ENCODE measurements at places on chromosomes 5 and 9. TPM values are rescaled to one million over a fixed set of nuclear protein-coding genes. Genes with fewer than 3 reads are reported as not detected.

The CCL27 gene
- total RNA-seq, result not detected

DNA sequence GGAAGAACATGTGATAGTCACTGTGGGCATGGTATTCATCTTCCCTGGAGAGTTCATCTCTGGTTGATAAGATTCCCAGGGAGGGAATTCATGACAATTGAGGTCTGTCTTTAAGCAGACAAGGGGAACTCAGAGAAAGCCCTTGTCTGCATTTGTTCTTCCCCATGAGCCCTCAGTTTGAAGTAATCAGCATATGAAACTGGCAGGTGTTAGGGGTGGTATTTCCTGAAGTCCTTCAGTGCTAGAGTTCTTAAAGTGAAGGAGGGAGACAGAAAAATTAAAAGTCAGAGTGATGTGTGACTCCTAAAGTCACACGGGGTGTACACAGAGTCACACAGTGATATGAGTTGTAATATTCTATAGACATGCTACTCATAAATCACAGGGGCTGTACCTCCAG, 60.6 kb upstream of the SYK start:
- DNase-seq, result no peak
- no peak overlapping the region for H3K27ac ChIP-seq
- no peaks in the 10 kb centered on the region for H3K4me1 ChIP-seq
- H3K4me3 ChIP-seq, result no peak overlapping the region

The ACSL6 gene
- total RNA-seq, result 0.43 TPM

The KLF4 gene
- 61.0 TPM for total RNA-seq

The TMEM252 gene
- not detected for total RNA-seq

GRCh38 chr9:88530051-88530450, 4.9 kb upstream of the NXNL2 start:
- no peaks in the 10 kb centered on the region for H3K4me1 ChIP-seq
- peaks cover 3% of the 10 kb centered on the region for H3K27me3 ChIP-seq
- no peak overlapping the region for H3K27ac ChIP-seq
- DNase-seq, result no peak
- no peak overlapping the region for H3K4me3 ChIP-seq
- H3K36me3 ChIP-seq, result no peaks in the 10 kb centered on the region

DNA sequence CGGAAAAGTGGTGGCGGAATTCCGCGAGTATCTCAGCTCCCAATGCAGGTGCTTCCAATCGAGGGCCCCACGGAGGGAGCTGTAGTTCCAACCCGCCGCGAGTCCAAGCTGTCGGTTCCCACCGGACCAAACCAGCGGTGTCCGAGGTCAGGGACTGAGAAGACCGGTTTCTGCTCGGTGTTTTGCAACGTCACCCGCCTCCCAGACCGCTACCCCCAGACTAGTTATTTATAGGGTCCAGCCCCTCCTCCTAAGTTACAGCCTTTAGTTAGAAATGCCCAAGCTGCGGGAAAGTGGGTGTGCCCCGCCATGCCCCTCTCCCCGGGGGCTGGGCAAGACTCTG, 677 bp upstream of the MYORG start:
- peaks cover 2% of the 10 kb centered on the region for H3K4me1 ChIP-seq
- H3K4me3 ChIP-seq, result peak overlapping the region; percentile 40
- peaks cover 49% of the 10 kb centered on the region for H3K27me3 ChIP-seq
- no peak for DNase-seq
- H3K36me3 ChIP-seq, result no peaks in the 10 kb centered on the region

GRCh38 chr5:54867310-54867944, 118.0 kb downstream of the ESM1 start:
- H3K4me3 ChIP-seq, result no peak overlapping the region
- DNase-seq, result no peak
- H3K27ac ChIP-seq, result no peak overlapping the region
- no peaks in the 10 kb centered on the region for H3K36me3 ChIP-seq
- no peaks in the 10 kb centered on the region for H3K4me1 ChIP-seq

- H3K4me1 ChIP-seq, result peaks cover 7% of the 10 kb centered on the region
- H3K4me3 ChIP-seq, result no peak overlapping the region
- DNase-seq, result no peak
- no peaks in the 10 kb centered on the region for H3K27me3 ChIP-seq
- H3K36me3 ChIP-seq, result no peaks in the 10 kb centered on the region
Measured at GRCh38 chr5:158486566-158486965, 613.1 kb downstream of the EBF1 start.

The KIF12 gene
- 4.7 TPM for total RNA-seq

The GNA14 gene
- total RNA-seq, result 12.7 TPM

GRCh38 chr5:15008476-15008875, 136.9 kb upstream of the ANKH start:
- H3K27me3 ChIP-seq, result no peaks in the 10 kb centered on the region
- H3K36me3 ChIP-seq, result no peaks in the 10 kb centered on the region
- H3K4me3 ChIP-seq, result no peak overlapping the region

DNA sequence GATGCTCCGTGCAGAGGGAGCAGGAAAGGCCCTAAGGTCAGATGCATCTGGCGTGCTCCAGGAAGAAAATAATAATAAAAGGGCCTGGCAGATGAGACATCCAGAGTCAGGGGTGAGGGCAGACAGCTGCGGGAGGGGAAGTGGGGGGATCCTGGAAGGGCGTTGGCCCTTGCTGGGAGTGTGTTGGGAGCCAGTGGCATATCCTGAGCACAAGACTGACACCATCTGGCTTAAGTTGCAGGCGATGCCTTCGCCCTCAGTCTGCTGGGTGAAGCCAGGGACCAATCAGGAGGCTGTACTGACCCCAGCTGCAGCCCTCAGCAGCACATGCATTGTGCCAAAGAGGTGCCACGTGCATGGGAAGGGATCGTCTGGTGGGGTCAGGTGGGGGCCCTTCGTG, 3.8 kb downstream of the OR2V2 start:
- no peak for DNase-seq
- H3K36me3 ChIP-seq, result no peaks in the 10 kb centered on the region
- no peaks in the 10 kb centered on the region for H3K4me1 ChIP-seq
- no peak overlapping the region for H3K4me3 ChIP-seq

DNA sequence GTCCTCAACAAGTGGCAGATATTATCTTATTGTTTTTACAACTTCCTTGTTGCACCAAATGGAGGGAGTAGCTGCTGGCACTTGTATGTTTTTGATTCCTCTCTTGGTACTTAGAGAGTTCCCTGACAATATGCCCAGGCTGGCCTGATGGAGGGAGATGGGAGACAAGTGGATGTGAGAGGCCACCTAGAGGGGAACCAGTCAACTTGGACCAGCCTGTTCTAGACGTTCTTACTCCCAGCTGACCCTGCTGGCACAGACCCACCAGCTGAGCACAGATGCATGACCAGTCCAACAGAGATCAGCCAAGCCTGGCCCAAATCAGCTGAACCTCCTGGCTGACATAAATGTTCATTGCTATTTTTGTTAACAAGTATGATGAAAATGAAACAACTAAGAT, 60.9 kb upstream of the GDNF start:
- H3K27me3 ChIP-seq, result no peaks in the 10 kb centered on the region
- no peak overlapping the region for H3K27ac ChIP-seq
- DNase-seq, result no peak
- H3K4me3 ChIP-seq, result no peak overlapping the region
- H3K4me1 ChIP-seq, result no peaks in the 10 kb centered on the region

DNA sequence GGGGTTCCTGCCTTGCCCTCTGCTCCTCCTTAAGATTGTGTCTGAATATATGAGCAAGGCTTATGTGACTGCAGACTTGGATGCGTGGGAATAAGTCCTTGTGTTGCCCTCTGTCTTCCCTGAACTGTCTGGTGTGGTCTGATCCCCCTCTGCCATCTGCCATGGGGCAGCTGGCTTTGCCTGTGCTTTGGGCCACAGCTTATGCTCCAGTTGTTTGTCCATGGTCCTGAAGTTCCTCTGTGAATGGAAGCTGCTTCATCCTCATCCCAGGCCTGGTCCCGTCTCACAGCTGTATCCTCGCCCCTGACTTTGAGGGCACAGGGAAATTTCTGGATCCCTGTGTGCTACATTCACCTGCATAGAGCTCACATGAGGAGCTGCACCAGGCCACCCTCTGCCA, 14.7 kb downstream of the IL31RA start:
- H3K27me3 ChIP-seq, result no peaks in the 10 kb centered on the region
- H3K4me1 ChIP-seq, result no peaks in the 10 kb centered on the region
- H3K36me3 ChIP-seq, result no peaks in the 10 kb centered on the region
- no peak overlapping the region for H3K4me3 ChIP-seq
- no peak overlapping the region for H3K27ac ChIP-seq

- no peaks in the 10 kb centered on the region for H3K27me3 ChIP-seq
- DNase-seq, result no peak
- H3K27ac ChIP-seq, result no peak overlapping the region
- H3K36me3 ChIP-seq, result no peaks in the 10 kb centered on the region
Measured at GRCh38 chr9:135586601-135587109, 25.1 kb downstream of the PAEP start.

All from lung (tissue), 17 donors.